ENCODE measurements at places on chromosomes 7 and 10.

- no peak for DNase-seq
These were observed 11.4 kb upstream of the ZNF12 start for GRCh38 chr7:6718124-6718523.

DNA sequence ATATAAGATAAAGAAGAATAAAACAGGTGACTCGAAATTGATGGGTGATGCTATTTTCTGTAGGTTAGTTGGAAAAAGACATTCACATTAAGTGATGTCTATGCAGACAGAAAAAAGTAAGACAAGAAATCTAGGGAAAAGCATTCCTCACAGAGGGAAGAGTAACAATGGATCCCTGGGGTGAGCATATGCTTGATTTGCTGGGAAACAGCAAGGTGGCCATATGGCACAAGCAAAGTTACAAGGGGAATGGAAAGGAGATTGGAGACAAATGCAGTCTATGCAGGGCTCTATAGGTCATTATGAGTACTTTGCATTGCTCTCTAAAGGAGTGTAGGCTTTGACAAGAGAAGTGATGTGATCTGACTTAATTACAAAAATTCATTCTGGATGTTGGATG lies 90.9 kb upstream of the ZNF804B start:
- no peak for DNase-seq

- no peak for DNase-seq
These were observed 699.5 kb downstream of the TYW1 start for GRCh38 chr7:67696124-67696523.

DNA sequence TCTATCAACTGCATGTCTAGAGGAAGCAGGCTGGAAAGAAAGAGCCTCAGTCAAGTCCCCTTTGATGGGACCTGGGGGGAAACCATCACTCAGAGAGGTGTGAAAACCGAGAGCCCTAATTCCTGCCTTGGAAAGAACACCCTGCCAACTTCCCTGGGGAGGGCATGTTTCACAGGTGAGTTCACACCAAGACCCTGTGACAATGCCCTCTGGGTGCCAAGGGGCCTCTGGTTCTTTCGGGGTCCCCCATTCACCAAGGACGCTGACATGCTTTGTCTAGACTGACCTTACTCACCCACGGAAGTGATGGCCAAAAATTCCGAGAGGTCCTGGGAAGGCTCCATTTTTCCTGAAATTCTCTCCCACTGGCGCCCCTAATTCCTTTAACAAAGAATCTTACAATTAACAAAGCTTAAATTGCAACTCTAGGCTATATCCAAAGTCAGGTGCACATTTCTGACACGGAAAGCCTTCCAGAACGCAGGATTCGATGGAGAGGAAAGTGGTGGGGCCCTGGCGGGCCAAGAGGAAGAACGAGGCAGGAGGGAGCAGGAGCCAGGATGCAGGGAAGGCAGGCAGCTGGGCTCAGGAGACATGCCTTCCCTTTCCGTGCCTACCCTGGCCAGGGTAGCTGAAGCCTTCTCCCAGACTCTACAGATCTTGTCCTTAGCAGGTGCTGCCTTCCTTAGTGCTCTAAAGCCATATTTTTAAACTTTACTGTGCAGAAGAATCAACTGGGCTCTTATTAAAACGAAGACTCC lies 23.7 kb downstream of the VSTM4 start:
- DNase-seq, result no peak

GRCh38 chr10:105586451-105587098 lies 945.5 kb downstream of the SORCS3 start:
- DNase-seq, result no peak

DNA sequence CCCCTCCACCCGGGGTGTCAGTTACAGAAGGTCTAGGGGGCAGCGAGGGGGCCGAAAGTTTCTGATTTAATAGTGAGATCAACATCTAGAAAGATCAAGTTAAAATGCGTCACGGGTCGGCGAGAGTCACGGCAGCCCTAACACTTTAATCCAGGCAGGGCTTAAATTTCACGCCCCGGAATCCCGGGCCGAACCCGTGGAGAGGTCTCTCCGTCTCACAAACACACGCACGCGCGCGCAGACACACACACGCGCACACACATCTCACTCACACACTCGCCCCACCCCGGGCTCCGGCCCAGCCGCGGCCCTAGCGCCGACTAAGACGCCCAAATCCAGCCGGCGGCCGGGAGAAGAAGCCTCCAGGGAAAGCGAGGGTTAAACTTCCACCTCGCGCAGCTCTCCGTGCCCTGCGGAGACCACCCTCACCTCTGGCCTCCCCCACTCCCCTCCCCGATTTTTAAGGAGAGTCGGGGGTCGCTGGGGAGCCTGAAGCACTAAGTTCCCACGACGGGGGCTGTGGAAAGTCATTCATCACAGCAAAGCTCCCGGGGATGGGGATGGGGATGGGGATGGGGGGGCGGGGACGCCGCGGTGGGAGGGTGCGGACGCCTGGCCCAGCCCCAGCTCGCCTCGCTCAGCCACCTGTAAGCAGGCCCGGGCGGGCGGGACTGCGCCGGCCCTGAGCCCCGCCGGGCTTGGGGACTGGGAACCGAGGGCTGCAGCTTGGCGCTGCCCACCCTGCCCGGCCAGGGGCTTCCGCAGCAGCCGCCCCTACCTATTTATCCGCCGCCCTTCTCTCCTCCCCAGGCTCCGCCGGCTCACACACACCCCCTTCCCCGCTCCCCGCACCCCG lies 1.6 kb downstream of the PDGFA start:
- peak; percentile 36 for DNase-seq

DNA sequence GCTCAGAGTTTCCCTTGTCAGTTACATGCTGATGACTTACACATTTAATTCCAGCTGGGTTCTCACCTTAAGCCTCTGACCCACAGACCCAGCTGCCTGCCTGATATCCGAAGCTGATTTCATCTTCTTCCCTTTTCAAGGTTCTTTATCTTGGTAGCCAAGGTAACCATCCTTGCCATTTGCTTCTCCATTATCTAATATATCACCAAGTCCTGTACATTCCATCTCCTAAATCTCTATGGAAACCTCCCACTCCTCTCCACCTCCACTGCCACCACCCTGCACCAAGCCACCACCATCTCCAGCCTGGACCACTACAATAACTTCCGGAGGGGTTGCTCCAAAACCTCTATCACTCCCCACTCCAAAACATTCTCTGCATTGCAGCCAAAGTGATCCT lies 19.9 kb downstream of the SCRN1 start:
- no peak for DNase-seq

DNA sequence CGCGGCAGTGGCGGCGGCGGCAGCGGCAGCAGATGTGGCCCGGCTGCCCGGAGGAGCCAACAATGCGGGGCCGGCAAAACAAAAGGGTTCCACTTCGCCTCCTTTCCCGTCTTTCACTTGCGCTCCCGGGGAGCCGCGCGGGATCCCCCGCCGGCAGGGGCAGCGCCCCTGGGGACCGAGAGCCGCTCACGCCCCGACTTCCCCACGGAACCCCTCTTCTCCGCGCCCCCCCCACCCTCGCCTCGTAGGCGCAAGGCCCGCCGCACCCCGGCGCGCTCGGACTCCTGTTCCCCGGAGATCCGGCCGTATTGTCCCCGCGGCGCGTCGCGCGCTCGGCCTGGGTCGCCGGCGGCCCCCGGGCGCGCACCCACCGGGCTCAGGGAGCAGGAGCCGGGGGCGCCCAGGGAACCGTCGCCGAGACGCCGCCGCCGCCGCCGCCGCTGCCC lies 854 bp downstream of the CTBP2 start:
- DNase-seq, result no peak

DNA sequence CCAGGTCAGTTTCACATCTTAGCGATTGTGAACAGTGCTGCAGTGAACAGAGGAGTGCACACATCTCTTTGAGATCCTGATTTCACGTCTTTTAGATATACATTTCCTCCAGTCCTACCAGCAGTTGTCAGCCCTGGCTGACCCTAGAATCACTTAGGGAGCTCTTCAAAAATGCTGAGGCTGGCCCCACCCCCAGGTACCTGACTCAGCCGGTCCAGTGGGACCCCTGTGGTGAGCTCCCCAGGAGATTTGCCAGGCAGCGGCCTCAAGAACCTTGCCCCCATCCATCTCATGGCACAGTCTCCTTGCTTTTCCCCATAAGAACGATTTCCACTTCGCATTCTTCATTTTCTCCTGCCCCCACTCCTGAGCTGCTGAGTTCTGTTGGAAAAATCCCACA lies 45.5 kb downstream of the TEX36 start:
- DNase-seq, result no peak

- no peak for DNase-seq
These were observed 133.1 kb downstream of the MAPK8 start for GRCh38 chr10:48439581-48440041.

GRCh38 chr7:129258649-129259389 lies 34.0 kb downstream of the AHCYL2 start:
- DNase-seq, result no peak

DNA sequence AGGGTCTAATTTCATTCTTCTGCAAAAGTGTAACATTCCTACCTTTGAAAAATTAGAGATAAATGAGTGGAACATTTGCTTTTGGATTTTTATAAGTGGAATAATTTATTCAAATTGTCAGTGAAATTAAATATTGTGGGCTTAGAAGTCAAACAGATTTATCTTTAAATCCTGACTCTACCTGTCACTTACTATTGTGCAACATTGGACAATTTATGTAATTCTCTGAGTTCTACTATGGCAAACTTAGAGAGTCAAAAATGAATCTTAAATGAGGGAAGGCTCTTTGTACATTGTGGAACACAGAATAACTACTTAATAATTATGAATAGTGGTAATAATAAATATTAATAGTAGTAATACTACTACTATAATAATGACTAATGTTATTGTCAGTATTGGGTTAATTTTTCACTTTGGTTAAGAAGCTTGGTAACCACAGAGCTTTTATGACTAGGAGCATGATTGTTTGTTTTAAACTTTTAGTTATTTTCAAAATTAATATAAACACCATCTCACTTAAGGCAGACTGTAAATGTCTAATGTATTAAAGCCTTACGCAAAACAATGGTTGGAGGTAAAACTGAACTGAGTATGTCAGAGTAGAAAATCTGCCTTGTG lies 70.0 kb downstream of the PRKG1 start:
- DNase-seq, result no peak

DNA sequence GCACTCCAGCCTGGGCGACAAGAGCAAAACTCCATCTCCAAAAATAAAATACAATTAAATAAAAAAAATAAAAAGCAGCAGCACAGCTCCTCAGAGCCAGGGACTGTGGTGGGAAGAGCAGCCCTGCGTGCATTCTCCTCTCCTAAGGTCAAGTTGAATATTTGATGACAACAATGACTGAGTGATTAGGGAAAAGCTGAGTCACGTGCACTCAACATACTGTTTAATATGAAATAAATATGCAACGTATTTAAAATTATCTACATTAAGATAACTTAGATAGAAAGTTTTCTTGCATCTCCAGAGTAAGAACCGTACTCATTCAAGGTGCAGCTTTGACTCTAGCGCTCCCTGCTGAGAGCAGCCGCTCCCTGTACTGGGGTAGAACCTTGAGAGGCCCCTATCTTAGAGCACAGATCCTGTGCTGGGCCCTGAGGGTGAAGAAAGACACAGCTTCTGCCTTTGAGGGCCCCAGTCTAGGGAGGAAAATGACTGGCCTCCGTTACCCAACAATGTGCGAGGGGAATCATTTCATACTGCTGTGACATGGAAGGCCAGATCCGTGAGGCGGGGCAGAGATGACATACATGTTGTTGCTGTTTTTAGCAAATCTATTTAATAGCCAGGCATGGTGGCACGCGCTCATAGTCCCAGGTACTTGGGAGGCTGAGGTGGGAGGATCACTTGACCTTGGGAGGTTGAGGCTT lies 81.1 kb downstream of the SVIL start:
- no peak for DNase-seq

DNA sequence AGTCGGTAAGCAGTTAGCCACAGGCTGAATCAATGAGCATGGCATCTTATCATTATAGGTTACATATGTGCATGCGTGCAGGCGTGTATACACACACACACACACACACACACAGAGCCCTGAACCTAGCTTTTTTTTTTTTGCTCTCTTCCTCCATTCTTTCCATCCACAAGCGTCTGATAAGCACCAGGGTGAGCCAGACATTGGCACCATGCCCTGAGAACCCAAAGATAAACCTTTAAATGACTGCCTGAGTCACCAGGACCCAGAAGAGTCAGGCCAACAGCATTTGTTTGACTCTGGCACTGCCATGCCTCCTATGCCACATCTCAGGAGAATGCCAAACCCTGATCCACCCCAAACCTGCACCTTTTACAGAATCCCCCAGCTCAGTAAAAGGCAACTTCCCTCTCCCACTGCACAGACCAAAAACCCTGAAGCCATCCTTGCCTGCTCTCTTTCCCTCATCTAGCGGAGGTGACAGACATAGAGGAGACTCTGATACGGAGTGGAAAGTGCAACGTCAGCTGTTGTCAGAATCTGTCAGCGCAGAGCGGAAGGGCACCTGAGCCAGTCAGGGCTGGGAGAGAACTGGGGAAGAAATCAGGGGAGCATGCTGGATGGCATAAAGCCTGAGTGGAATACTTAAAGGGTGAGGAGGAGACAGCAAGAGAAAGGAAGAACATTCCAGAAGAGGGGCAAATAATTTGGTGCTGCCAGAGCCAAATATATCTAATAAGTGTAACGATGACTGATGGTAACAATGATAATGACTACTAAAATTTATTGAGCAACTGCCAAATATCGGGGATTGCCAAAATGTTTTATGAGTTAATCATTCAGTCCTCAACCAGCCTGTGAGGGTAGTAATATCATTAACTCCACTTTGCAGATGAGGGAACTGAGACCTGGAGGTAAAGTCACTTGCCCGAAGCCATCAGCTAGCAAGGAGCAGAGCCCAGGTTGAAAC lies 3.2 kb downstream of the PARP12 start:
- peak; percentile 62 for DNase-seq

DNA sequence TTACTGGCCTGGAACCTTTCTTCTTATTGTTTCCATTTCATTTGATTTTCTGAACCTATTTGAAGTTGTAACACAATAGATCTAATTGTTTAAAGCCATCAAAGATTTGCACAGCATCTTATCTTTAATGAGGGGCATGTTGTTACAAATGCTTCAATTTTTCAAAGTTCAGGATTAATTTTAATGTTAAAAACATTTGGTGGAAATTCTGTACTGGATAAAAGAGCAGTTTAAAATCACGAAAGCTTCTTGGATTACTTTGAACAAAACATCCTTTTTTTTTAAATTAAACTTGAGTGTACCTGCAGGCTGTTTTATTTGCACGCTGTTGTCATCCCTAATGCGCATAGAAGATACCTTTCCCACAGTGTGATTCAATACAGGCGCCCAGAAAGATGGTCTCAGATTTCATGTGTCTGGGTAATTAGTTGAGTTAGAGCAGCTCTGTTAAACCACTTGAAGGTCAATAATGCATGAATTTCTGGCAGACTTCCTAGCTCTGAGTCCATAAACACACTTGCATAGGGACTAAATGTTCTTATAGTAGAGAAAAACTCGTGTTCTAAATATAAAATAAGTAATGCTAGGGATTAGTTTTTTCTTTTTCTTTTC lies 29.3 kb upstream of the DDX50 start:
- peak; percentile 2 for DNase-seq

- no peak for DNase-seq
These were observed 28.0 kb upstream of the ARHGAP21 start for GRCh38 chr10:24751716-24752115.

Measured in T1000 (cell line).